ENCODE measurements at places on chromosomes 1 and 21. TPM values are rescaled to one million over a fixed set of nuclear protein-coding genes. Genes with fewer than 3 reads are reported as not detected.

NFIA gene
- 79.9 TPM for total RNA-seq

GRCh38 chr21:43602266-43603232 lies 56.7 kb downstream of the HSF2BP start:
- no peak for DNase-seq

DNA sequence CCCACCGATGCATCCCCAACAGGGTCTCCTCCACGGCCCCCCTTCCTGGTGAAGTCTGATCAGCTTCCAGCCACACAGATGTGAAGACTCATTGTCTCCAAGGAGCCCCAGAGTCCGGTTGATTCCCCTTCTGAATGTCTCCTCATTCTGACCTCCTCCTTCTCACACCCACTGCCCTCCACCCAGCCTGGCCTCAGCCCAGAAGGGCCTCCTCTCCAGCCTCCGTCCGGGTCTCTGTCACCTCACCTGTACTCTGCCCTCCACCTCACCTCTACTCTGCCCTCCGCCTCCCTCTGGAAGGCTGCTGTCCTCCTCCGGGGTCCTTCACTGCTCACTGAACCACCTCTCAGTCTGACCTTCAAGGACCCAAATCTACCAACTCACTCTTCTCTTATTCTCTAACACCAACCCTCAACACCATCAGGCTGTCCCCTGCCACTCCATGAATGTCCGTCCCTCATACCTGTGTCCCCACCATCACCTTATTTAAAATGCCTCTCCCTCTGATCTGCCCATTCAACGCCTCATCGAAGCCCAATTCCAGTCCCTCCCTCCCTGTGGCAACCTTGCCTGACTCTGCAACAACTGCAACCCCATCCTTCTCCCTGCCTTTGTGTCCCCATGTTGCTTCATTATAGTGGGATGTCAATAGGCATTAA lies 201.2 kb downstream of the TOMM20 start:
- no peak for DNase-seq

GRCh38 chr1:200042119-200042551 lies 14.6 kb downstream of the NR5A2 start:
- no peak for DNase-seq

DNA sequence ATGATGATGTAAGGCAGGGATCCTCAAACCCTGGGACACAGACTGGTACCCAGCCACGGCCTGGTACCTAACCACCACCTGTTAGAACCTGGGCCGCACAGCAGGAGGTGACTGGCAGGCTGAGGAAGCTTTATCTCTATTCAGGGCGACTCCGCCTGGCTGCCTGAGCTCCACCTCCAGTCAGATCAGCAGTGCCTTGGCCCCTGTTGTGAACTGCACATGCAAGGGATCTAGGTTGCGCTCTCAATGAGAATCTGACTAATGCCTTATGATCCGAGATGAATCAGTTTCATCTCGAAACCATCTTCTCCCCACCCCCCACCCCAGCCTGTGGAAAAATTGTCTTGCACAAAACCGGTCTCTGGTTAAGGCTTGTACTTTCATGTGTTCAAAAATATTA lies 4.2 kb downstream of the RNPC3 start:
- no peak for DNase-seq

DNA sequence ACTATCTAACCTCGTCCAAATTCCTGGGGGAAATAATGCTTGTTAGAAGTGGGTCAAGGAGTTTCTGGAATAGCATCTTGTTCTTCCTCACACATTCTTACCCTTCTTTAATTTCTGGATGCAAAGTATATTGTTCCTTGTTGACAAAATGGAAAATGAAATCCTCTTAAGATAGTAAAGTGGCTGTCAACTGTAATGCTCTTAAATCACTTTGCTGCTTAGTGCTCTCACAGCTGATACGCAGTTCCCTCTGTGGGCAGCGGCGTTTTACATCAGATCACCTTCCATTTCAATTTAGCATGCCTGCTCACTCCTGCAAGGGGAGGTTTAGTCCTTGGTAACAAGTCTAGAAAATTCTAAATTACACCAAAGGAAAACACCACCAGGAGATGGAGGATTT lies 113.1 kb downstream of the DNM3 start:
- no peak for DNase-seq

All from esophagus squamous epithelium (tissue), 5 donors.